ENCODE measurements at places on chromosomes 16 and 17.

GRCh38 chr17:42476411-42476810, 17.7 kb downstream of the ATP6V0A1 start:
- no peak for DNase-seq

- DNase-seq: no peak
These were observed 231.3 kb downstream of the ENGASE start for GRCh38 chr17:79305768-79306423.

- DNase-seq: no peak
These were observed 20.7 kb downstream of the TRAP1 start for GRCh38 chr16:3696425-3697218.

DNA sequence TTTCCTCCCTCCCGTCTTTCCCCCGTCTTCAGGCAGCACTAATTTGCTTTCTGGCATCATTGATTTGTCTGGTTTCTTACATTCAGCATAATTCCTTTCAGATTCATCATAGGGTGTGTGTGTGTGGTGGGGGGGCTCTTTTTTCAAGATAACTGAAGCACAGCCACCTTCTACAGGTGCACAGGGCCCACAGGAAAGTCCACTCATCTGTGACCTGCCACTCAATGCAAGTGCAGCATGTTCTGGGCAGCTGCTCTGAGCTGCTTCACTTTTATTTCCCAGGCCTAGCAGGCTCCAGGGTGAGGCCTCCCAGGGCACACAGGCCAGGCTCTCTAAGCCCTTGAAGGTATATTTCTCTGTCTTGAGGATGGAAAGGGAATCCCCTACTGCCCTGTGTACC, 35.2 kb upstream of the MYH10 start:
- DNase-seq: no peak

DNA sequence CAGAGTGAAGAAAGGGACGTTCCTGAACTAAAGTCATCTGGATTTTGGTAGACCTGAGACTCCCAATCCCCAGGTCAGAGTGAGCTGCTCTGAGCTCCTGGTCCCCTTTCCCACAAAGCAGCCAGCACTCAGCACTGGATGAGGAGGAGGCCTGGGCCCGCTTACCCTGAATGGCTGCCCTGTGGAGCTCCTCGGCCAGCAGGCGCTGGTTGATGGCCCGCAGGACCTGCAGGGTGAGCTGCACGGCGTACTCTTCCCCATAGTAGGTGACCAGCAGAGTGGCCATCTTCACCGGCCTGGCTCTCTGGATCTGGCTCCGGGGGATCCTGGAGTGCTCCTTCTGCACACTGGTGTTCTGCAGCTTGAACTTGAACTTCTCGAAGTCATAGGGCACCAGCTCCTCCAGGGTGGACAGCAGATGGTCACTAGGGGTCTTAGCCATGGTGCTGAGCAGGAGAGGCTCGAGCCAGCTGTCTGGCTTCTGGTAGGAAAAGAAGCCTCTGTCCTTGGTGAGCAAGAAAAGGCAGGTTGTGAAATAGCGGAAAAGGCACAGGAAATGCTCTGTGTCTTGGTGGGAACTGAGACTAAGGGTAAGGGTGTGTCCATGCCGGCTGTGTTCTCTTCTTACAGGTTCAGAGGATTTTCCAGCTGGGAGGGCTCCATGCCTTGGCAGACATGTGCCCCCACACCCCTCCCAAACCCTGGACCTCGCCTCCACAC, at the start of gene MEFV:
TSS of gene MEFV (minus strand) at position 488 of the 720 bp plus-strand sequence. CDS start at position 442, 46 bp downstream.
- DNase-seq: no peak

DNA sequence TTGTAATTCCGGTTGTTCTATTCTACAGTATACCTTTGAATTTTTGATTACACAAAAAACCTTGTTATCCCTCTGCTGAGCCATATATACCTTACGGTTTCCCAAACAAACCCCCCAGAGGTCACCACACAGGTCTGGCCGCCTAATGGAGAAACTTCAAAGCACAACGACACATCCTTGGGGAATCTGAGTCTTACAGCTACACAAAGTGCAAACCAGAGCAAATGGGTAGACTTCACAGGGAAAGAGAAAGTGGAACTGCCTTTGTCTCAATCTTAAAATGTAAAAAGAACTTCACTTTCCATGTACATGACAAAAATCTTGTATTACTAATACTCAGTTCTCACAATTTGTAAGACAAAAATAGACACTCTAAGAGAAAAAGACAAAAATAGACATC, 2.7 kb downstream of the FBXO31 start:
- no peak for DNase-seq

DNA sequence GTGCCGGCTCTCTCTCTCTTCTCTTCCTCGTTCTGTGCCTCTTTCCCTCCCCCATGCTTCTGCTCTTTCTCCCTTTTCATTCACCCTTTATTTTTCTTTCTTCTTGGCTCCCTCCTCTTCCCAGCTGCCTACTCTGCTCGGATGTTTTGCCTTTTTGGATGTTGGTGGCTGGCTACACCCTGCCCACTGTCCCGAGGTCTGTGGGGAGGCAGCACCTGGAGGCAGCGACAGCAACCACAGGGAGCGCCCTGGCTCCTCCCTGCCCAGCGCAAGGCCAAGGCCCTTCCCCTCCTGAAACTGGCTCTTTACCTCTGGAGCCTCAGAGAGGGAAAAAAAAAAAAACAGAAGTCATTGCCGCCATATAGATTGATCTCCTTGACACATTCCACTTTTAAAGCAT, 20.0 kb downstream of the CLUAP1 start:
- DNase-seq: no peak

DNA sequence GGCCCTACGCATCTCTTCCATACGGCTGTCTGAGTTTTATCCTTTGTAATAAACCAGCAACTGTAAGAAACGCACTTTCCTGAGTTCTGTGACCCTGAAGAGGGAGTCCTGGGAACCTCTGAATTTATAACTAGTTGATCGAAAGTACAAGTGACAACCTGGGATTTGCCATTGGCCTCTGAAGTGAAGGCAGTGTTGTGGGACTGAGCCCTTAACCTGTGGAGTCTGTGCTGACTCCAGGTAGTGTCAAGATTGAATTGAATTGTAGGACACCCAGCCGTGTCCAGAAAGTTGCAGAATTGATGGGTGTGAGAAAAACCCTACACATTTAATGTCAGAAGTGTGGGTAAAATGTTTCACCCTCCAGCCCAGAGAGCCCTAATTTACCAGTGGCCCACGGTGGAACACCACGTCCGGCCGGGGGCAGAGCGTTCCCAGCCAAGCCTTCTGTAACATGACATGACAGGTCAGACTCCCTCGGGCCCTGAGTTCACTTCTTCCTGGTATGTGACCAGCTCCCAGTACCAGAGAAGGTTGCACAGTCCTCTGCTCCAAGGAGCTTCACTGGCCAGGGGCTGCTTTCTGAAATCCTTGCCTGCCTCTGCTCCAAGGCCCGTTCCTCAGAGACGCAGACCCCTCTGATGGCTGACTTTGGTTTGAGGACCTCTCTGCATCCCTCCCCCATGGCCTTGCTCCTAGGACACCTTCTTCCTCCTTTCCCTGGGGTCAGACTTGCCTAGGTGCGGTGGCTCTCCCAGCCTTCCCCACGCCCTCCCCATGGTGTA, 1.5 kb downstream of the GAA start:
- DNase-seq: no peak

- no peak for DNase-seq
These were observed 93.7 kb downstream of the CA10 start for GRCh38 chr17:52064791-52065211.

- DNase-seq: peak; percentile 47
These were observed 233.1 kb upstream of the AXIN2 start for GRCh38 chr17:65794572-65794971.

DNA sequence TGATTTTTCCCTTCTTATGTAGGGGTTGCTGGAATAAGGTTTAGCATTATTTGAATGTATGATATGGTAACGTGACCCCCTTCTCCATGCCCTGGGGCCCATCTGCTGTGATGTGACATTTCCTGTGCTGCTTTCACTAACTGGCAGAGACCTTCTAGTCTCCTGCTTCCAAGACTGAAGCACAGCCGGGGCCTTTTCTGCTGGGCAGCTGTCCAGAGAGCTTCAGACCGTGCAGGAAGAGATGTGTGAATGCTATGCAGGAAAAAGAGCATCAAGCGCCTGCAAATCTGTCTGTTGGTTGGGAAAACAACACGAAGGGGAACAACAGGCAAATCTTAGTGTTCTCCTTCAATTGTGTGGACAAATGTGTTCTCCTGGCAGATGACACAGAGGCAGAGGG, 128.5 kb downstream of the SPACA3 start:
- no peak for DNase-seq

GRCh38 chr16:84314814-84315213, 20.1 kb downstream of the WFDC1 start:
- no peak for DNase-seq

- peak; percentile 73 for DNase-seq
These were observed 7.1 kb upstream of the LGALS3BP start for GRCh38 chr17:78986649-78987328.

- DNase-seq: no peak
These were observed 2.9 kb downstream of the PPM1D start for GRCh38 chr17:60602871-60603270.

GRCh38 chr17:33299115-33299514, 6.0 kb upstream of the ASIC2 start:
- no peak for DNase-seq
